ENCODE measurements at places on chromosomes 12 and 14. TPM values are rescaled to one million over a fixed set of nuclear protein-coding genes. Genes with fewer than 3 reads are reported as not detected.

GRCh38 chr12:113044516-113044915, 12.0 kb upstream of the DTX1 start:
- no peak for DNase-seq

DNA sequence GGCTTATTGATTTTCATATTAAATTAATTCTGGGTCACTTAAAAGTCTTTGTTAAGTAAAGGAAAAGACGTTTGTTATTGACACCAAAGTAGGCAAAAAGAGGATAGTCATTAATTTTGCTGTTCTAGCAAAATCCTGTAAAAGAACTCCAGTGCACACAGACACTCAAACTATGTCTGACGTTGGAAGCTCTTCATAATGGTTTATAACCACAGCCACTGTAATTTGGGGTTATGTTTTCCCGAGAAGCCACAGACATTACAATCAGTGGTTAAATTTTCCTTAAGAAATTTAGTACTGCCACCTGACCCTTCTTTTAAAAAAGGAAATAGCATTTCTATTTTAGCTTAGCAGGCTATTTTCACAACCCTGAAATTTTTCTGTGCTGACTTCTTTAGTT, 267.5 kb downstream of the CCDC91 start:
- no peak for DNase-seq

DNA sequence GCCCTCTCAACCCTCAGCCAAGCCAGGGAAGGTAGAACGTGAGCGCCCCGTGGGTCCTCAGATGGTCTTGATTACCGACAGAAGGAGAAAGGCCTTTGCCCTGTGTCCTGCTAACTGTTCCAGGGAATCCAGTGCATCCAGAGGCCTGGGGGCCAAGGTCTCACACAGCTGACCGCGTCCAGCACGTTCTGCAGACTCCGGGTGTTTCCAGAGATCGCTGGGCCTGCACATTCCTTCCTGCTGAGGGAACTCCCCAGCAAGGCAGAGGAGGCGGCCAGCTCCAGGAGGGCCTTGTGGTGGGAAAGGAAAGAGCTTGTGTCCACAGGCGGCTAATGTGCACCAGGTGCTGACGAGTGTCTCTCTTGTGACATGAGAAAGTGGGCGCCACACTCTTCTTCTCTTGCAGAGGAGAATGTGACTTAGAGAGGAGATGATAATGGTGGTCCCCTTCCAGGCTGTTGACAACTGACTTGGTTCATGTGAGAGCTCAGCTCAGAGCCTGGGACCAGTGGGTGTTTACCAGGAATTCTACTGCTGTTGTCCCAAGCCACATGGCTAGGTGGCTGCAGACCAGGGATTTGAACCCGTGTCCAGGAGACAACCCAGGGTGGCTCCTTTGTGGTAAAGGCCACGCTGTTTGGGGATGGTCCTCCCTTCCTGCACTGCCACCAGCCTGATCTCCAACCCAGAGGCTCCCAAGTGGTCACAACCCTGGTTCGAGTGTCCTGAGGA, 46.8 kb upstream of the DLK1 start:
- peak; percentile 8 for DNase-seq

MANSC4 gene
- not detected for total RNA-seq

KLRK1 gene
- total RNA-seq = not detected

AQP2 gene
- not detected for total RNA-seq

PLEKHD1 gene
- total RNA-seq = not detected
